ENCODE measurements at places on chromosomes 12 and 14. TPM values are rescaled to one million over a fixed set of nuclear protein-coding genes. Genes with fewer than 3 reads are reported as not detected.
A peak's percentile ranks its signal among the peaks of the same experiment; 100 is the strongest.

- no peak for DNase-seq
These were observed 28.3 kb downstream of the SLC5A8 start for GRCh38 chr12:101181776-101182175.

GRCh38 chr12:1924996-1925683 is 6.7 kb upstream of the CACNA2D4 start:
- peak; percentile 85 for DNase-seq

- DNase-seq = no peak
These were observed 65.9 kb upstream of the HMGA2 start for GRCh38 chr12:65758401-65758800.

GRCh38 chr14:58954901-58955861 is 233.3 kb upstream of the DAAM1 start:
- no peak for DNase-seq

DNA sequence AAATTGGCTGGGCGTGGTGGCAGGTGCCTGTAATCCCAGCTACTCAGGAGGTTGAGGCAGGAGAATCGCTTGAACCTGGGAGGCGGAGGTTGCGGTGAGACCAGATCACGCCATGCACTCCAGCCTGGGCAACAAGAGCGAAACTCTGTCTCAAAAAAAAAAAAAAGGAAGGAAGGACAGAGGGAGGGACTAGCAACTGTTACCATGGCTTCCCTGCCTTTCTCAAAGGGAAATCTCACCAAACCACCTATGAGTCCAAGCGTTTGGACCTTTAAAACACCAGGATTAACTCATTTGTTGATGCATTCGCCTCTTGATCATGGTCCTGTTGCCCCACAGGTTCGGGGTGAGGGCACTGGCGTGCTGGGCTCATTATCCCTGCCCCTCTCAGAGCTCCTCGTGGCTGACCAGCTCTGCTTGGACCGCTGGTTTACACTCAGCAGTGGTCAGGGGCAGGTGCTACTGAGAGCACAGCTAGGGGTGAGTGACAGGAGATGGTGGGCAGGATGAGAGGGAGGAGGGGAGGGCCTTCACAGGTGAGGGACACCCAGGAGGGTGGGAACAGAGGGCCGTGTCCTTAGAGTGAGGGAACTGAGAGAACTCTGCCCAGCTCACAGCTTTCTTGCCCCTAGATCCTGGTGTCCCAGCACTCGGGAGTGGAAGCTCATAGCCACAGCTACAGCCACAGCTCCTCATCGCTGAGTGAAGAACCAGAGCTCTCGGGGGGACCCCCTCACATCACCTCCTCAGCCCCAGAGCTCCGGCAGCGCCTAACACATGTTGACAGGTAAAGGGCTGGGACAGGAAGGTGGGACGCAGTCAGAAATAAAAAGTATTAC is 10.2 kb upstream of the MYL6B start:
- DNase-seq = no peak

DNA sequence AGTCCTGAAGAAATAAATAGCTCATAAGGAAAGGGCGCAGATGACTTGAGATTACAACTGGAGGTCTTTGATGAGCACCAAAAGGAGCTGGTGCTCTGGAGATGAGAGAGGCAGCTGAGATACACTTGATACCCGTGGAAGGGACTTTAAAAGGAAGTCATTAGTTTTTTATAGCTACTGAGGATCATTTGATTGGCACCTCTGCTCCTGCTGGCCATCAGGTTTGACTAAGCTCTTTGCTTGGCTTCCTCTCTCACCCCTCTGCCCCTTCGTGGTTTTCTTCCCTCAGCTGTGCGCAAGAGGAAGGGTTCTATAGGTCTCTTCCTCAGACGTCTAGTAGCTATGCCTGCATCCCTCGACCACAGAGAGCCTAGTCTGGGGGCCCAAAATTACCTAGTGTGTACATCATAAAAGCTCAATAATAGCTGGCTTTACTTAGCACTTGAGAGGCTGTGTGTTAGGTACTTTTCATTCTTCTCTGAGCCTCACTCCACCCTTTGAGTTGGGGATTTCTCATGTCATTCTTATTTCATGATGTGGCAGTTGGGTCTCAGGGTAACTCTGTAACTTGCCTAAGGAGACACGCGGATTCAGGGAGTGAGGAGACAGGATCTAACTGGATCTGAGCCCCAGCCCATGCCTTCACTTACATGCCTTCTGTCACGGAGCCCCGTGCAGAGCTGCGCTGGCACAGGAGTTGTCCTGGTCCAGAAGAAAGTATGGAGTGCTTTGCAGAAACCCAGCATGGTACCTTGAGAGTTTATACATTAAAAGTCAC is 68.4 kb upstream of the ASPG start:
- DNase-seq = no peak

DNA sequence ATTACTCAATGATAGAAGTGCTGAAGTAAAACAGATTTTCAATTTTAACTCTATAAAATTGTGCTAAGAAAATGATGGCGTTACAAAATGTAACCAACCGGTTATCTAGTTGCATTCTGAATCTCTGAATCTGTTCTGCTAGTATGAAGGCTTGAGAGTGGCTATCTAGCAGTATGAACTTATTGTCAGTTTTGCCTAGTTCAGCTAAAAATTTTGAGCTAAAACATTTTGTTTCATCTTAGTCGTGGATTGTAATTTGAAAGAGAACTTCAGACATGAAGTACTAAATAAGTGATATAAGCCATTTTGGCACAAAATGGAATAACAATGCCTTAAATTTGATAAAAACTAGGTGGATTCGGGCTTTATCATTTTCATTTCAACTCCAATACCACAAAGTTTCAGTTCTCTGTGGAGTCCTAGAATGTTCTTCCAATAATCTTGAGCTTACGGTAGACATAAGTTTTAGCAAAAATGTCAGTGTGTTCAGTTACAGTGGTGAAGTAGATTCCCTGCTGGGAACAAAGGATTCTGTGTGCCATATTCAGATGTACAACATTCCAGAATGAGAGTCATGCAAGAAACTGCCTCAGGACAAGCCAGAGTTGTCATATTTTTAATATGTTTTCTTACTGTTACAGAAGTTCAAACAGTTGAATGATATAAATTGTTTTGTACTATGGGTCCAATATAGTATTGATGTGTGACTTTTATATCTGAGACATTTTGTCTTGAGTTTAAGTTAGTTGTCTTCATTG is 28.1 kb downstream of the ATP6V1D start:
- DNase-seq = no peak

GRCh38 chr14:51419685-51420084 is 179.6 kb downstream of the TMX1 start:
- DNase-seq = no peak

GRCh38 chr12:8446642-8447547 is 8.9 kb upstream of the CLEC6A start:
- DNase-seq = no peak

GRCh38 chr14:67270933-67271332 is 29.7 kb downstream of the PALS1 start:
- no peak for DNase-seq

GRCh38 chr12:80868576-80868975 is 69.2 kb downstream of the LIN7A start:
- DNase-seq = no peak

GRCh38 chr14:70045310-70045709 is 143.4 kb downstream of the SLC8A3 start:
- DNase-seq = no peak

DNA sequence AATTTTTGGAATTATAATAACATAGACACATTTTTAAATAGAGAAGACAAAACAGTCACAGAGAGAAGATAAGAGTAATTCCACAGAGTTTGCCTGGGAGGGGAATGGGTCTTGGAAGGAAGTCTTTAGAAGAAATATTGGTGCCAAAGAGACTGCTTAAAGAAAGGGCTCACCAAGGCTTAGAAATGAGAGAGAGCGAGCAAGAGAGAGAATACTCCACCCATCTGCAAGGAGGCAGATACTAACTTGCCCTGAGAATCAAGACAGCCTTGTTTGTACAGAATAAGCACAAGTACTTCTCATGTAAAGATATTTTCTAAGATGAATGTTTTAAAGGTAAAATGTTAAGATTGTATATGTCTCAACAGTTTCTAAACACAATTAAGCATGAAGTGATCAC is 165.5 kb downstream of the SLC38A4 start:
- no peak for DNase-seq

DNA sequence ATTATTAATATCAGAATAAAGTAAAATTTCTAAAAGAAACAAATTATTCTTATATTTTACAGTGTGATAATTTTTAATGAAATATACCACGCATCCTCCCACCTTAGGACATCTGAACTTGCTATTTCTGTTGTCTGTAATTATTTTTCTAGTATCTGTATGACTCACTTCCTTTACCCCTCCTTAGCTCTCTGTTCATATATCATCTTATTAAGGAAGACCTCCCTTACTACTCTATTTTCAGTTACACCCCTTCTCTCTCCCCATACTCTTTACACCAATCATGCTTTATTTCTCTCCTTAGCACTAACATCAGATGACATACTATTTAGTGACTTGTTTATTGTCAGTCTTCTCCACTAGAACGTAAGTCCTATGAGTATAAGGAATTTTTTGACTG is 34.2 kb upstream of the C12orf50 start:
- DNase-seq = no peak

DNA sequence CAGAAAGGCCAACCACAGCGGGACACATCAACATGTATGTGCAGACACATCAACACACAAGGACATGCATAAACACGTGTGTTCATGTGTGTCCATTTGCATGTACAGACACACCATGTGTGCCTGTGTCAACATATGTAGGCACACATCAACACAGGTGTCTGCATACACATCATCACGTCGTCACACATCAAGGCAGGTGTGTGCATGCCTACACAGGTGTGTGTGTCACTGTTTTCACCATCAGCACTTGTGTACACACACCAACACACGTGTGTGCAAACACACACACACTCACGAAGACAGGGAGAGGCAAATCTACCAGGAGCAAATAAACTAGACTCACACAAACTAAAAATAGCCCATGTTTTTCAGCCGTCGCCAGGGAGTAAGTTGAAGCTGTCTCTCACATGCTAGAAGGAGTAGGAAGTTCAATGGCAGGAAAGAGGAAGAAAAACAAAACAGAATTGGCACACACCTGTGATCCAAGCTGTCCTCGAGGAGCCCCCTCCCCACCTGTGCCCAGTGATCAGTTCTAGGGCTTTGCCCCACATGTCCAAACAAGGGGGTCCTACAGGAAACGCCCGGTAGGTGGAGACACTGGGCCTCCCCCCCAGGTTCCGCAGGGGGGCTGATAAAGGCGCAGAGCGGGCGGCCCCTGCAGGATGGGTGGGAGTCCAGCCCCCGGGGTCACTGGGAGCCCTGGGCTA is 7.4 kb downstream of the SCARB1 start:
- DNase-seq = no peak

GRCh38 chr12:131140069-131140435 is 186.3 kb downstream of the ADGRD1 start:
- DNase-seq = peak; percentile 49

DNA sequence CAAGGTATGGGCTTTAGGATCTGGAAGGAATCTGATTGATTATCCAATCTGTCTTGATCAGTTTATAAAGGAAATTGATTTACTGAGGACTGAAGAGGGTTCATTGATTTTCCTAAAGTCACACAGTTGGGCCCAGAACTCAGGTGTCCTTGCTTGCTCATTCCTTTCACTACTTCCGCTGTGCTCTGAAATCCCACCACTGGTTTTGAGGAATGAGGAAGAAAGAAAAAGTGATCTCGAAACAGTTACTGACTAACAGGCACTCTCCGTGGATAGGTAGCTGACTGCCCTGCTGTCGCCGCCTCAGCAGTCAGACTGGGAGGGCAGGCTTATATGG is at the start of gene FITM1:
FITM1 (plus strand) TSS at position 280 of the 337 bp plus-strand sequence. CDS start 905 bp downstream, outside the sequence.
- no peak for DNase-seq

DNA sequence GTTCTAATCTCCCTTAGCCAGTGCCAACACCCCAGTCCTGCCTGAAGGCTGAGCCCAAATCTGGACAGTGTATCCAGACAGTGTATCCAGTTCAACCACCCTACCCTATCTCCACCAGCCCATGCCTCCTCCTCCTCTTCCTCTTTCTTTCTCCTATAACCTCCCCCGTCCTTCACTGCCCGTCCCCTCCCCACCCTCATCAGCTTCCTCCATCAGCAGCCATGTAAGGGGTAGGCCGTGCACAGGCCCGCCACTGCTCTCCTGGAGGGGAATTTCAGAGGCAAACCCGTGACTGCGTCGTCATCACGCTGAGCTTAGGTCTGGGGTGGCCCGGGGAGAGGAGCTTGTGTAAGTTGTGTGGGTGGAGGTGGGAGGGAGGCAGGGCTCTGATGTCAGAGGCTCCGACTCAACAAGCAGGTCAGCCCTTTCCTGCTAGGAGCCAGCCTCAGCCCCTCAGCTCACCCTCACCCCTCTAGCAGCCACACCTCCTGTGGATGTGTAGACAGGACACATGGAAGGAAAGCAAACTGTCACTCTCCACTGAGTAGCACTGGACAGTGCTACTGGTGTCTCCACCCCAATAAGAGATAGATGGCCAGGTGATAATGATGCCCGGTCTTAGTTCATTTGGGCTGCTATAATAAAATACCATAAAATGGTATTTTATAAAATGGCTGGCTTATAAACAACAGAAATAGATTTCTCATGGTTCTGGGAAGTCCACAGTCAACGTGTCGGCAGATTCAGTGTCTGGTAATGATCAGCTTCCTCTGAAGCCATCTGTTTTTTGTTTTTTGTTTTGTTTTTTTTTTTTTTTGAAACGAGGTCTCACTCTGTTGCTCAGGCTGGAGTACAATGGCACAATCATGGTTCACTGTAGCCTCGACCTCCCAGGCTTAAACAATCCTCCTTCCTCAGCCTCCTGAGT is 50.5 kb downstream of the IRF2BPL start:
- no peak for DNase-seq

- peak; percentile 53 for DNase-seq
These were observed 20.4 kb downstream of the CLMN start for GRCh38 chr14:95299271-95299670.

GRCh38 chr14:92248696-92249095 is 74.3 kb upstream of the SLC24A4 start:
- DNase-seq = no peak

GRCh38 chr14:63701606-63702299 is 26.1 kb downstream of the SGPP1 start:
- no peak for DNase-seq

GRCh38 chr14:54738009-54738408 is 164.6 kb downstream of the GCH1 start:
- DNase-seq = no peak

DNA sequence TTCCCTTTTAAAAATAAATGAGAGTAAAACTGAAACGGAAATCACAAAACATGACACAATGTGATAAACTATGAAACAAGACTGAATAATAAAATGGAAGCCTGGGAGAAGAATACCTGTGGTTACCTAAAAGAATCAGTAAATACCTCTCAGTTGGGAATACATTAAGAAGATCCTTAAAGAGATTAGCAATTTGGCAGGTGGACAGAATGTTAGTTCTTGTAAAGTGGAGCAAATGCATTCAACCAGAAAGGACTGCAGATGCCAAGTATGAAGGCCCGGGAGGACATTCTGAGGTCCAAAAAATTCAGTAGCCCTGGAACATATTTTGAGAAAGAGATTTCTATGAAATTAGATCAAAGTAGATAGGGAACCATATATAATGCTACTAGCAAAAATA is 861.3 kb upstream of the SEL1L start:
- no peak for DNase-seq

Gene PLEKHG7
- not detected for total RNA-seq

Gene OTX2
- not detected for total RNA-seq

Gene LYZ
- total RNA-seq = 81.9 TPM

Gene KRT75
- total RNA-seq = not detected

Gene RTL1
- total RNA-seq = not detected

Gene OR4Q2
- not detected for total RNA-seq

Gene MMP14
- 273 TPM for total RNA-seq

Gene HOXC9
- 0.42 TPM for total RNA-seq

Gene CLEC6A
- total RNA-seq = not detected

All from mesenteric fat pad (tissue), 1 donor.